Ascending aorta (tissue), 2 donors: ENCODE measurements at places on chromosomes 7 and 10. TPM values are rescaled to one million over a fixed set of nuclear protein-coding genes. Genes with fewer than 3 reads are reported as not detected.

DNA sequence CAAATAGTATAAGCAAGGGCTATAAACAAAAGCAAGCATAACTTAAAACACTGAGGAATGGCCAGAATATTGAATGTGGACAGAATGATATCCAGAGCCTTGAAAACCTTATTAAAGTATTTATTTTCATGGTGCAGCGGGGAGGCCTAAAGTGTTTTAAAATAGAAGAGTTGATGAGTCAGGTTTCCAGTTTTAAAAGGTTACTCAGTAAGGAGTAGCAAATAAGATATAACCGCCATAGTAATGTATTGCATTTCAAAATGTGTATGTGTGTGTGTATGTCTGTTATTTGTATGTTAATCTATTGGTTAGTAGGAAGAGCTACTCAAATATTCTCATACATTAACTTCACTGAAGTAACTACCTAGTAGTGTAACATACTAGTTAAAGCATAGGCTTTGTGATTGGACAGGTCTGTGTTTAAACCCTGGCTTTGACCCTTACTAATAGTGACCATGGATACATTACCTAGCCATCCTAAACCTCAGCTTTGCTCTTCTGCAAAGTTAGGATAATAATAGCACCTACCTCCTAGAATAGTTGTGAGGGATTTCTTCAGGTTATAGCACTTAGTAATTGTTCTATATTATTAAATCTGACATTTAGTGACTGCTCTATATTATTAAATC, 16.9 kb downstream of the CUTC start:
- H3K36me3 ChIP-seq: peaks cover 73% of the 10 kb centered on the region
- no peaks in the 10 kb centered on the region for H3K4me1 ChIP-seq
- DNase-seq: no peak

GRCh38 chr7:151008511-151009323, 15.6 kb downstream of the ATG9B start:
- H3K27ac ChIP-seq: no peak overlapping the region
- no peak for DNase-seq
- peaks cover 5% of the 10 kb centered on the region for H3K4me1 ChIP-seq
- no peak overlapping the region for H3K4me3 ChIP-seq
- no peaks in the 10 kb centered on the region for H3K36me3 ChIP-seq
- peaks cover 8% of the 10 kb centered on the region for H3K27me3 ChIP-seq

DNA sequence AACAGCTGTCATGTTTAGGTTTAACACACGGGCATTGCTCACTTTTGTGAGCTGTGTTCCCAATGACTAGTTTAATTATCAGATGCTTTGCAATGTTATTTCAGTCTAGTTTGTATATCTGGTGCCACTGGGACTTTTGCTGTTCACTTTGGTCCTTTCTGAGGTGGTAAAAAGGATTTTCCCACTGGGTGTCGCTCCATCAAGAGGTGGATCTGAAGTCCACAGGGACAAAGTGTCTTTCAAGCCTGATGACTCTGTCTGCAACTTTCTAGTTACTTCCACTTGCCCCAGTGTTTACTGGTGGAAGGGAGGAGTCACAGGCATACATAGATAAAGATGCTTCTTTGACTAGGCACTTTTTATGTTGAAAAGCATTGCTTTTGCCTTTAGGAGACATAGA, 242.2 kb downstream of the HGF start:
- no peaks in the 10 kb centered on the region for H3K36me3 ChIP-seq
- H3K27ac ChIP-seq: no peak overlapping the region
- no peak for DNase-seq
- no peaks in the 10 kb centered on the region for H3K27me3 ChIP-seq
- no peak overlapping the region for H3K4me3 ChIP-seq

DNA sequence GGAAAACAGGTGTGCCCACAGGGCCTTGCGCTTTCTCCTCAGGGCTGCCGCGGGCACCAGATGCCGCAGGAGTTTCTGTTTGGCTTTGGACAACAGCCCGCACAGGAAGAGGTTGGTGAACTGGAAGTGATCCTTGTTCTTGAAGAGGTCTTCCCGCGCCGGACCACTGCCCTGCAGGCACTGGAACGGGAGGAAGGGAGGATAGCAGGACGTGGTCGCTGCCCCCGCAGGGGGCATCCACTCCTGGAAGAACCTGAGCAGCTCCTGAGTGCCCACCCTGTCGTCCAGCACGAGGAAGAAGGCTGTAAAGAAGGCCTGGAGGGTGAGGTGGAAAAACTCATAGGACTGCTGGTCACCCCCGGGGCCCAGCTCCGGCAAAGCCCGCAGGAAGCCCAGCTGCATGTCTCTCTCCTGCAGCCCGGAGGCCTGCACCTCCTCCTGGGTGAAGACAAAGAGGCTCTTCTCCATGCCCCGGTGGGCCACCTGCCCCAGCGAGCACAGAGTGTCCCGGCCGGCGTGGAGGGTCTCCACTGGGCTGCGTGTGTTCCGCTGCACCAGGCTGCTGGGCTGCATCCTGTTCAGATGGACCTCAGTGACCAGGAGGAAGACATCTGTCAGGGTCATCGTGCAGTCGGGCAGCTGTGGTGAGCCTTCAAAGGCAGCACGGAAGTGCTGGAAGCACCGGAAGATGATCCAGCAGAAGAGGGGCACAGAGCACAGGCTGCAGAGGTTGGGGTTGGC, 26.9 kb downstream of the NOD1 start:
- no peaks in the 10 kb centered on the region for H3K27me3 ChIP-seq
- no peak overlapping the region for H3K27ac ChIP-seq
- no peaks in the 10 kb centered on the region for H3K4me1 ChIP-seq
- DNase-seq: no peak
- no peak overlapping the region for H3K4me3 ChIP-seq

DNA sequence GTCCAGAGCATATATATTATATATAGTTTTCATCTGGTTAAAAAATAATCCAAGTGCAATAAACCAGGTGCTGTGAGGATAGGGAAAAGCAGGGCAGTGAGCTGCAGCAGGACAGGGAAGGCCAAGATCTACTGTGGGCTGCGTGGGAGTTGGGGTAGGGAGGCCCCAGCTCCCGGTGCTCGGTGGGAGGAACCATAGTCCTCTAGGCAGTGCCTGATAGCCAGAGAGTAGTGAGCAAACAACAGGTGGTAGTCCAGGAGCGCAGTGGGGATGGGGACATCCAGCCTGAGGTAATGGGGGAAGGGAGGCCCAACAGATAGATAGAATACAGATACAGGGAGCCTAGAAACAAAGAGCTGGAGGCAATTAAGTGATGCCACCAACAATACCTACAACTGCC, 4.1 kb upstream of the BMPR1A start:
- peaks cover 5% of the 10 kb centered on the region for H3K4me1 ChIP-seq
- H3K36me3 ChIP-seq: no peaks in the 10 kb centered on the region
- DNase-seq: no peak
- peak overlapping the region; percentile 19 for H3K27ac ChIP-seq
- no peak overlapping the region for H3K4me3 ChIP-seq

DNA sequence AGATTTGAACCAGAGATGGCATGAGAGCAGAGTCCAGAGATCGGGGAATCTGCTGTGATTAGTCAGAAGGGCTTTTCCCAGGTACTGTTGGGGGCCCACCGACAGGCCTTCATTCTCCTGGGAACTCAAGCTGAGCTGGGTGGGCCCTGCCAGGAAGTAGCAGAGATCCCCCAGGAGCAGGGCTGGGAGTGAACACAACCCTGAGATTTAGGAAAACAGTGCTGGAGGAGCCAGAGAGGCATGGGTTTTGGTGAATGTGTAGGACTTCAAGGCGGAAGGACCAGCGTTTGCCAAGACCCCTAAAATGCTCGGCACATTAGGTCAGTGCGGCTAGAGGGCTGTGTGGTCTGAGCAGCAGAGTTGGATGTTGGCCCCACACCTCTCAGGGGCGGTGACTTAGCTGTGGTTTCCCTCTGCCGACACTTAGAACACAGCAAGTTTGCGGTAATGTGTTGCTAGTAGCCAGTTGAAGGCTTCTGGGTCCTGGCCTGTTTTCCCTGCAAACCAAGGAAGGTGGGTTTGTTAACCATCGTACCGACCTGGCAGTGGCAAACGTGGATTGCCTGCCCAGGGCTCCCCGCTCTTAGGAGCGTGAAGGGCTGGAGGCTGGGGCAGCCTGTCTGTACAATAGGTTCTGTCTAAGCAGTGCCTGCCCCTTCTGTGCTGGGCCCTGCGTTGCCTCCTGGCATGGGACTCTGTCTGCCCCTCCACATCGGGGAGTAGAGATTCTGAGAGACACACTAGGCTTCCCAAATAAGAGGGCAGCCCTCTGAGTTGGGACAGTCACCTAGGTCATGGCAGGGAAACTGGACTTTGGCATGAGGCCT, 14.0 kb downstream of the NACAD start:
- H3K36me3 ChIP-seq: peaks cover 75% of the 10 kb centered on the region
- H3K4me3 ChIP-seq: no peak overlapping the region
- H3K27me3 ChIP-seq: no peaks in the 10 kb centered on the region
- H3K27ac ChIP-seq: no peak overlapping the region

- peaks cover 1% of the 10 kb centered on the region for H3K36me3 ChIP-seq
- H3K27ac ChIP-seq: no peak overlapping the region
- no peak for DNase-seq
- H3K27me3 ChIP-seq: no peaks in the 10 kb centered on the region
- no peaks in the 10 kb centered on the region for H3K4me1 ChIP-seq
Measured at GRCh38 chr10:26730552-26730951, 33.1 kb downstream of the PDSS1 start.

GRCh38 chr10:110069502-110069982, 61.8 kb downstream of the ADD3 start:
- no peaks in the 10 kb centered on the region for H3K36me3 ChIP-seq
- H3K27me3 ChIP-seq: no peaks in the 10 kb centered on the region
- H3K4me1 ChIP-seq: no peaks in the 10 kb centered on the region
- peak overlapping the region; percentile 47 for H3K27ac ChIP-seq
- no peak for DNase-seq

- no peaks in the 10 kb centered on the region for H3K4me1 ChIP-seq
- H3K36me3 ChIP-seq: no peaks in the 10 kb centered on the region
- H3K27ac ChIP-seq: no peak overlapping the region
- no peaks in the 10 kb centered on the region for H3K27me3 ChIP-seq
- H3K4me3 ChIP-seq: no peak overlapping the region
Measured at GRCh38 chr7:37781156-37781555, 67.2 kb upstream of the NME8 start.

GRCh38 chr7:2597273-2597640, 34.5 kb upstream of the TTYH3 start:
- H3K4me1 ChIP-seq: no peaks in the 10 kb centered on the region
- DNase-seq: no peak
- H3K36me3 ChIP-seq: peaks cover 29% of the 10 kb centered on the region
- H3K4me3 ChIP-seq: no peak overlapping the region

DNA sequence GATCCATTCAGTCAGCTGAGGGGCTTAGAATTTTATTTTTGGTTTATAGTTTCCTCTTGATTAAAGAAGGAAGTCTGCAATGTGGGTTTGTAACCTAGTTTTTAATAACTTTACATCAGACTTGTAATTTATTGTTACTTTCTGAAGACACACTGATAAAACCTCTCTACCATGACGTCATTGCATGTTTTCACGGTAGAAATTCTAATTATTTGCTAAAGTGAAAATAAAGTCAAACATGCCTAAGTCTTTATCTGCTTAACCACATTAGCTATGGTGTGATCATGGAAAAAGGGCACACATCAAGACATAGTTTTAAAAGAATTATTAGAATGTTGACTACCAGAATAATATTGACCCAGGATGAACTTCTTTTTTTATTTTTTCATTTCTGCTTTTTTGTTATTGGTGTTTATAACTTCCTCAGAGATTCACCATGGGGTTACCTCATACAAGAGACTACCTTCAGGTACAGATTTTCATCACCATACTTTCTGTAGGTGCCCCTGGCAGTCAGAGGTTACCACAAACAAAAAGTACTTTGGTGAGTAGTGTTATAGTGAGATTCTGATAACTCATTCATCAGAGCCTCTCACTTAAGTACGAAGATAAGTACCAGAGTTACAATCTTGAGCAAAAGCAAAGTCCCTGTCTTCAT, 7.0 kb upstream of the PANK1 start:
- H3K27ac ChIP-seq: no peak overlapping the region
- H3K4me3 ChIP-seq: no peak overlapping the region
- H3K4me1 ChIP-seq: no peaks in the 10 kb centered on the region
- H3K27me3 ChIP-seq: no peaks in the 10 kb centered on the region

DNA sequence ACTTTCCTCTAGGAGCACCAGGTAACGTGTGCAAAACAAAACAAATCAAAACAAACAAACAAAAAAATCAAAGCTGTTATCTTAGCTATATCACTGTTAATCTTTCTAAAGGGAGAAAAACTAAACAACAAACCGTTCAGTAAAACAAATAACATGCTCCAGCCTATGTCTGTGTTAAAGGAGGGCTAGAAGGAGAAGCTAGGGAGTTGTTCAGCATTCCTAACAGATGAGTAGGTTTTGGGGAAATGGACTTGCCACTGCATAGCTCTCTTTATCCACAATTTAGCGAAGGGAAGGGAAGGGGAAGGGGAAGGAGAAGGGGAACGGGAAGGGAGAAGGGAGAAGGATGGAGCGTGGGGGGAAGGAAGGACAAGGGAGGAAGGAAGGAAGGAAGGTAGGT, 134.2 kb upstream of the AKR1E2 start:
- no peaks in the 10 kb centered on the region for H3K27me3 ChIP-seq
- no peaks in the 10 kb centered on the region for H3K36me3 ChIP-seq
- H3K4me3 ChIP-seq: no peak overlapping the region
- no peak overlapping the region for H3K27ac ChIP-seq

DNA sequence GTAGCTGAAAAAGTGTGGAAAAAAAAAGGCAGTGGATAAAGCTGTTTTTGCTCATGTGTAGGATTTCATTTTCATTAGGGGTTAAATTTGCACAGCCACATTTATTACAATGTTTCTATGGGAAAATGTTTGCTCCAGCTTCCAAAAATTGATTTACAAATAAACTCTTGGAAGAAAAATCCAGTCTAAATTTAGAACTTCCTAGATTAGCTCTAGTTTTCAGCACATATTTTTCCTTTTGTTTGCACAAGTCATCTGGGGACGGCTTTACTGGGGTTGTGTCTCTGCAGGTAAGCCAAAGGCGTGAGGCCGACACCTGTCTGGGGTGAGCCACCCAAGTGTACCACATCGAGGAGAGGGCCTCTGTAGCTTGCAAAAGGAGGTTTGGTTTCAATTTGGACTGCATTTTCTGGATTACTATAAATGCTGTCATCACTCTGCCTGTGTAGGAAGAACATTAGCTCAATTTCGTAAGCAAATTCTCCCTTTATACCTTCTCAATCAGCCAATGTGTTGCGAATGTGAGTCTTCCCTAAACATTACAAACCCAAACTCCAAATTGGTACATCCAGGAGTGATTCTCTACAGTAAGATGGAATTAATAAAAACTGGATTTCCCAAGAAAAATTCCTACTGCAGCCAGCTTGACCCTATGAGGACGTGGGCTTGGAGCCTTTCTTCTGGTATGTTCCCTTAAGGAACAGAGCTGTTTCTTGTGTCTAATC, 89.5 kb upstream of the ZNF438 start:
- no peaks in the 10 kb centered on the region for H3K27me3 ChIP-seq
- peak overlapping the region; percentile 75 for H3K27ac ChIP-seq
- H3K4me1 ChIP-seq: peaks cover 8% of the 10 kb centered on the region
- H3K36me3 ChIP-seq: no peaks in the 10 kb centered on the region
- DNase-seq: no peak

GRCh38 chr10:78377356-78377755, 343.7 kb downstream of the RPS24 start:
- no peaks in the 10 kb centered on the region for H3K27me3 ChIP-seq
- no peaks in the 10 kb centered on the region for H3K4me1 ChIP-seq
- H3K36me3 ChIP-seq: no peaks in the 10 kb centered on the region
- H3K27ac ChIP-seq: no peak overlapping the region
- no peak for DNase-seq

The EDRF1 gene
- 0.53 TPM for total RNA-seq

The GNG11 gene
- total RNA-seq: 28.4 TPM

The ITIH5 gene
- 19.4 TPM for total RNA-seq

The TAS2R41 gene
- total RNA-seq: not detected

The ADCYAP1R1 gene
- total RNA-seq: 7.8 TPM

The CALML5 gene
- not detected for total RNA-seq

The SLC18A2 gene
- total RNA-seq: not detected

The LRRC17 gene
- 10.5 TPM for total RNA-seq

The SLC39A12 gene
- total RNA-seq: not detected

The SFTPA1 gene
- total RNA-seq: not detected

The SFTPD gene
- total RNA-seq: not detected

The OPN1SW gene
- total RNA-seq: not detected

The GIMAP5 gene
- total RNA-seq: 89.3 TPM

The CC2D2B gene
- total RNA-seq: 3.9 TPM
